Stimulated activated CD4-positive, alpha-beta T cell treated with anti-CD3 and anti-CD28 coated beads, Interleukin-12 subunit alpha, Interleukin-12 subunit beta, amount 100 ng/mL, for 24 hours (primary cell): ENCODE measurements at places on chromosomes 7 and 10.

DNA sequence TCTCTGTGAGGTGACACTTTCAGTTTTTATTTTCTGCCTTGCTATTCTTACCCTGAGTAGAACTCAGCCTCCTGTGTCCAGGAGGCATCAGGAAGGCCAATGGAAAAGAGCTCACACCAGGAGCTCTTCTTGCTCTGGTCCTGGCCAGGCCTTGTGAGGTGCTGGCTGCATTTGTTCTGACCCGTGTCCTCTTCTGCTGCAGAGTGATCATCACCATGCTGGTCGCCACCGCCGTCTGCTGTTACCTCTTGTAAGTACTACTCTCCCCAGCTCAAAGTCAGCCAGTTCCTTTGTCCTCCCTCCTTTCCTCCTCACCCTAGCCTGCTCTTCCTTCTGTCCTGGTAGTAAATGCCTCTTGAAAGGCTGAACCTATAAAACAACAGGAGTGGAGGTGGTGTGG is 1.6 kb downstream of the ATP6V0E2 start:
- DNase-seq: no peak

DNA sequence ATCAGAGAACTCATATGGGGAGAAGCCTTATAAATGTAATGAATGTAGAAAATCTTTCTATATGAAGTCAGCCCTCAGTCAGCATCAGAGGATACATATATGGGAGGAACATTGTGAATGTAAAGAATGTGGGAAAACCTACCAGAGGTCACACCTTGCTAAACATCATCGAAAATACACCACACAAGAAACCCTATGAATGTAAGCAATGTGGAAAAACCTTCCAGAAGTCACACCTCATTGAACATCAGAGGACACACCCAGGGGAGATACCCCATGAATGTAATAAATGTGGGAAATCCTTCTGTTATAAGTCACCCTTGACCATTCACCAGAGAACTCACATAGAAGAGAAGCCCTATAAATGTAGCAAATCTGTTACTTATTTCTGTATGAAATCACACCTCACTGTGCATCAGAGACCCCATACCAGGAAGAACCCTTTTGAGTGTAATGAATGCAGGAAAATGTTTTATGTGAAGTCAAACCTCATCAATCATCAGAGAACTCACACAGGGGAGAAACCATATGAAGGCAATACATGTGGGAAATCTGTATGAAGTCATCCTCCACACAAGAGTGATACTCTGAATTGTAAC is 30.8 kb downstream of the ZNF12 start:
- no peak for DNase-seq

DNA sequence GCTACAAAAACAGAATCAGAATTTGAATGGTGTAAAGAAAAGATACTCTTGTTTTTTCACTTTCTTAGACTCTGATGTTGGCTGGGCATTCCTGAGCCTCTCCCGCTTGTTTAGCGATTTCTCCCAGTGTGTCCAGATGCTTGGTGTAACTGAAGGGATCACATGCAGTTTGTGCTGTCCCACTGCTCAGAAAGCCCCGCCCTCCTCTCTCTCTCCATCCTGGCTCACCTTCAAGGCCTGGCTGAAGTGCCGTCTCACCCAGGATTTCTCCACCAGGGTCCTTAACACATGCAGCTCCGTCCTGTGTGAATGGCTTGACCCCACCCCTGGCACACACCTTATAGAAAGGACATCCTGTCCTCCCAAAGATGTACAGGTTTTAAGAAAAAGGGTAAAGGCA is 437.1 kb downstream of the LRMDA start:
- no peak for DNase-seq

GRCh38 chr10:71379118-71379766 is 17.5 kb upstream of the CDH23 start:
- DNase-seq: no peak

DNA sequence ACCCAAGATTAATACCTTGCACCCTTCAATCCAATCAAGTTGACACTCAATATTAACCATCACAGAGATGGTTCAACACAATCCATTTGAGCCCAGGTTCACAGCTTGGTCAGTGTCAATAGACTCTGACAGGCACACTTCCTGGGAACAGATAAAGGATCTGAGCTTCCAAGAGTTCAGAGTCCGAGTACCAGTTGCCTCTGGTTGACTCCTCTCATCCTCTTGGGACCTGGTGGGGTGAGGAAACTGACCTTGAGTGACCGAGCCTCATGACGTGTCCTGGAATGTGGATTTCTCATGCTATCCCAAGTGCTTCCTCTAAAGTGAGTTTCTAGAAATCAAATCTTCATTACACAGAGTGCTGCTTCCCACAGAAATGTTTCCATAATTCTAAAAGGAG is 162.0 kb downstream of the CYP26A1 start:
- no peak for DNase-seq

GRCh38 chr7:2613098-2613930 is 18.5 kb upstream of the TTYH3 start:
- DNase-seq: no peak

- no peak for DNase-seq
Measured at GRCh38 chr10:86942441-86943315, 14.7 kb downstream of the MMRN2 start.

DNA sequence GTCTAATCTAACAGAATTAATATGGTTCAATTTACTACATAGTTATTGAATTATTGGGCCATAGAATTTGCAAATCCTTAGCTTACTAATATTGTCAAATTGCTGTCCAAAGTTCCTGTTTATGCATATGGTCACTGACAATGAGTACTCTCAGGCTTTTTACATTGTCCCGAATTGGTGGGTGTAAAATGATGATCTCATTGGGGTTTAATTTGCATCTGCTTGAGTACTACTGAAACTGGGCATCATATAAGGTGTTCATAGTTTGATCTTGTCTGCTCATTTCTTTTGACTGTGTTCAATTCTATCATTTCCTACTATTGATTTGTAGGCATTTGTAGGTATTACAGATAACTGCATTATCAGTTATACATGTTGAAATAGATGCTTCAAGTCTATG is 12.7 kb downstream of the ABCA13 start:
- no peak for DNase-seq

GRCh38 chr7:66880053-66880452 is 41.0 kb upstream of the TMEM248 start:
- DNase-seq: no peak

GRCh38 chr7:17516771-17517170 is 218.3 kb downstream of the AHR start:
- DNase-seq: no peak

DNA sequence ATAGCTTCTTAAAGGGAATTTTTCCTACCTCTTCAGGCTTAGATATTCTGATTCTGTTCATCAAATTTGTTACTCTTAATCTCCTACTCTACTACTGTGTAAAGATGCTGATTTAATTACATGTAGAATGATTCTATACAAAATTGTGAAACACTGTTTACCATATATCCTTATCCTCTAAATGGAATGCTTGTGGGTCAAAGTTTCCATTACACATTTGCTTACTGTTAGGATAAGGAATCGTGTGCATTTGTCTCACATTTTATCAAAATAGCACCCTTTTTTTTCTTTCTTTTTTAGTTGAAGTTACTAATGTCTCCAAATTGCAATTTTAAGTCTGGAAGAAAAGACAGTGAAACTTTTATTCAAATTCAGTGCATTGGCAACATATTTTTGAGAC is 65.3 kb downstream of the TFEC start:
- DNase-seq: no peak

DNA sequence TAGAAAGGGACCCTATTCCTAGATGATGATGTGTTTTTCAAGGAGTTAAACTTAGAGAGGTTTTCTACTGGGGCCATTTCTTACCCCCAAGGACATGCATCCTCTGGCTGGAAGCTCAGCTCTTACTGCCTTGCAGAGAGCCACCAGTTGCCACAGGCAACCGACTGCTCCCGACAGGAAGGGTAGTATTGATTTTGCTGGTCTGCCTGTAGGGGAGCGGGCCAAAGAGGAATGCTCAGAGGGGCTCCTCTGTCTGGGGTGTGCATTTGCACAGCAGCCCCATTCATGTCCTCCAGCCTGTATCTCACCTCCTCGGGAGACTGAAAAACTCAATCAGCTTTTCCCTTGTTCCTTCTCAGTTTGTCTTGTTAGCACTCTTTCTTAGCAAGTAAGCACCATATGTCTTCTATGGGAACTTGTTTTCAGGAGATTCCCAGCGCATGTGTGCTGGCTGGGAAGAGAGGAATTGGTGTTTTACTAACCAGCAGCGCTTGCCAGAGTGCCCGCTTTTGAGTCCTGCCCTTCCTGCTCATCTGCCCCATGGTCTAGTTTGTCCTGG is 739.0 kb upstream of the GALNT17 start:
- DNase-seq: no peak

DNA sequence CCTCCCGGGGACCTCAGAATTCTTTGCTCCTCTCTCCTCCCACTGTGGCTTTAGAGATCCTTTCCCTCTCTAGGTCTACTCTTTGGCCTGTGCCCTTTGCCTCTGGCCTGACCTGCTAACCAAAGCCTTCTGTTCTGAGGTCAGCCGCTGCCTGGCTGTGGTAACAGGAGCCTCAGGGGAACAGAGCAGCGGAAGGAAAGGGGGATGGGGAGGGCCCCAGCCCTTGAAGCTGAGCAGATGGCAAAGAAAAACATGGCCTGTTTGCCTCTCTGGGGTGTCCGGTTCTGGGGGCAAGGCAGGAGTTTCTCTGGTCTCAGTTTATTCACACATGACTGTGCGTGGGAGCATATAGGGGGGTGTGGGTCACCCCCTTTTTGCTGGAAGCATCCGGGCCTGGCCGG is 28.2 kb downstream of the COL26A1 start:
- DNase-seq: peak; percentile 16

DNA sequence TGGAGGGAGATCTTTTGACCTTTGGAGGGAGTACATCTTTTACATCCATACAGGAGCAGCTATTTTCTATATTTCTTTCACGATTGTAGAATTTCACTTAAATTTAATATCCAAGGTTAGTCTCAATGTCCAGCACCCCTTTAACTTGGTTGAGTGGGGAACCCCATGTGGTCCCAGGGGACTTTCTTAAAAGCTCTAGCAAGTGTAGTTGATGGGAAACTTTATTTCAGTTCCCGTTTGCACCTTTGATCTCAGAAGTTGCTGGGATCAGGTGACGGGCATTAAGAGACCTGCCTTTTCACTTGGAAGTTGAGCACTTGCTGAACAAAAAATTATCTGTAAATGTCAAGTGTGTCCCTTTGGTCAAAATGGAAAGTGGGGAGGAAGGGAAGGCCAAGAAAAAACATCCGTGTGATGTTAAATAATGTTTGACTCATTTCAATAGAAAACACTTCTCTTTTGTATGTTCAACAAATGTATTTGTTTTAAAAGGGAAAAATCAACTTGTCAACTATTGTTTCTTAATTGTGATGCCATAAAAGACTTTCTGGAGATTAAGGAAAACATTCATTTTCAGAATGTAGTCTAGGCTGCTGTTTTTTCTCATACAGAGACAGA is 370.1 kb upstream of the GALNT17 start:
- DNase-seq: no peak

- no peak for DNase-seq
Measured at GRCh38 chr10:131575877-131576276, 264.4 kb upstream of the TCERG1L start.

DNA sequence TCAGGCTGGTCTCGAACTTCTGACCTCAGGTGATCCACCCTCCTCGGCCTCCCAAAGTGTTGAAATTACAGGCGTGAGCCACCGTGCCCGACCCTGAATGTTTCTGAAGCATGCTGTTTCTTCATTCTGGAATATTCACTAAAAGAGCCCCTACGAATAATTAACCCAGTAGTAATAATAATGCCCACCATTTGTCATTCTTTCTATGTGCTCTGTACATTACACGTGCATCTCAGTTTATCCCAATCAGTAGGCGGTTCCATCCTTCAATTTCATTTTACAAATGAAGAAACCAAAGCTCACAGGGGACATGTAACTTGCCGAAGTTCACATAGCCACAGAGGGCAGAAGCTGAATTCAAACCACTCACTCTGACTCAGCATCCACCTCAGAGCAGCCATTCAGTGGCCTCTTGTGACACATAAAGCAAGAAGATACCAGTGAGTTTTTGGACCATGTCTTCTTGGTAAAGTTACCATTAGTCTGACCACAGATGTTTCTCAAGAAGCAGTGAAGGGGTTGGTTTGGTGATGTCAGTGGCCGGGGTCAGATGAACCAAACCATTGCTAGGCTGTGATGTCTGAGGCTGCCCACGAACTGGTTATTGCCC is 71.9 kb upstream of the DUSP5 start:
- no peak for DNase-seq

DNA sequence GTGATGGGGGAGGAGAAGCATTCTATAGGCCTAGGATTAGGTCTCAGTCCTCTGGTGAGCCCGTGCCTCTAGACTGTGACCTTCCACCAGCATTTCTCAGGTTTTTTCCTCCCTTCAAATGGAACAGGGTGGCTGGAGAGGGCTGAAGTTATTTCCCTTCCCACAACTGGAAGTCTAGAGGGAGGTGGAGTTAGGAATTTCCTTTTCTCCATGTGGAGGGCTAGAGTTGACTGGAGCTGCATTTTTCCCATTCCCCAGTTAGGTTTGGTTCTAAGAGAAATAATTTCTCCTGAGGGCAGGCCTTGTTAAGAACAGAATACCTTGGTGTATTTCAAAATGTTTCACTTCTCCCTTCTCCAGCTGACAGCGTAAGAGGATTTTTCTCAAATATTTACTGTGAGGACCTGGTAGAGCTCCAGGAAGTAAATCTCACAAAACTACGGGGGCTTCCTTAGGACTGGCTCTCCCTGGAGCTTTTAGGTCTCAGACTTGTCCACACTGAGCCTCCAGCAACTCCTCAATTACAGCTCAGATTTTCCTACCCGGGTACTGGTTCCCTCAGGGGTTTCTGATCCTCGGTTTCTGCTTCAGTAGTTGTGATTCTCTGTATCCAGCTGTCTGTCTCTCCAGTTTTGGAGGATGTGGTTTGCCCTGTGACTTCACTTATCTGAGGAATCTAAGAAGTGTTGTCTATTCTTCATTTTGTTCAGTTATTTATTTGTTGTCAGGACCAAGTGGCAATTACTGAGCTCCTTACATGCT is 6.0 kb upstream of the REEP3 start:
- no peak for DNase-seq

DNA sequence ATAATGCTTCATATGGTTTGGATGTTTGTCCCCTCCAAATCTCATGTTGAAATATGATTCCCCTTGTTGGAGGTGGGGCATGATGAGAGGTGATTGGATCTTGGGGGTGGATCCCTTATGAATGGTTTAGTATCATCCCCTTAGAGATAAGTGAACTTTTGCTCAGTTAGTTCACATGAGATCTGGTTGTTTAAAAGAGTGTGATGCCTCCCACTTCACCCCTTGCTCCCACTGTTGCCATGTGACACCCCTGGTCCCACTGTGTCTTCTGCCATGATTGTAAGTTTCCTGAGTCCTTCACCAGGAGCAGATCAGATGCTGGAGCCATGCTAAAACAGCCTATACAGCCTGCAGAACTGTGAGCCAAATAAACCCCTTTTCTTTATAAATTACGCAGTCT is 13.1 kb upstream of the AUTS2 start:
- no peak for DNase-seq

- DNase-seq: peak; percentile 15
Measured at GRCh38 chr10:95430231-95430951, 130.8 kb downstream of the SORBS1 start.

GRCh38 chr10:97119058-97119745 is 66.6 kb downstream of the SLIT1 start:
- DNase-seq: no peak
